Right ventricle myocardium inferior (tissue), 1 donor: ENCODE measurements at places on chromosomes 4 and X. TPM values are rescaled to one million over a fixed set of nuclear protein-coding genes. Genes with fewer than 3 reads are reported as not detected.

EMCN gene
- 46.4 TPM for total RNA-seq

DNA sequence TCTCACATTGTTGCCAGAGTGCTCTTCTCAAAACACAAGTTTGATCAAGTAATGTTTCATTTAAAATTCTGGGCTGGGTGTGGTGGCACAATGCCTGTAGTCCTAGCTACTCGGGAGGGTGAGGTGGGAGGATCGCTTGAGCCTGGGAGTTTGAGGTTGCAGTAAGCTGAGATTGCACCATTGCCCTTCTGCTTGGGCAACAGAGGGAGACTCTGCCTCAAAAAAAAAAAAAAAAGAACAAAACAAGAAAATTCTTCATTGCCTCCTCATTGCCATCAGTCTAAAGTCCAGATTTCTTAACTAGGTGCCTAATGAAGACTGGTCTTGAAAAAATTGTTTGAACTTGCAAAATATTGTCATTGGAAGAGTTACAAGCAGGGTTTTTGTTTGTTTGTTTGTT, 120.1 kb downstream of the MFAP3L start:
- no peak for DNase-seq

DNA sequence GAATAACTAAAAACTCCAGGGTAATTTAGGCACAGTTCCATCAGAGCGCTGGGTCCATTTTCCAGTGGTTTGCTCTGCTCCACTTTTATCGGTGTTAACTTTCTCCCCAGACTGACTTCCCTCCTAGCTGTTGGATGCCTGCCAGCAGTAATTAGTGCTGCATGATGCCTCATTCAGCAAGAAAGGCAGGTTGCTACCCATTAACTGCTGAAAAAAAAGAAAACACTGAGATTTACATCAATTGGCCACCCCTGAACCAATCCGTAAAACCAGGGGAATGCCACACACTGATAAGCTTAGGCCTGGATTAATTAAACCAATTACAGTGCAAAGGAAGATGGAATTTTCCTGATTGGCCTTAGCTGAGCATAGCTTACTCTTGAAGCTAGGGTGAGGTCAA, 182.4 kb upstream of the CXXC4 start:
- DNase-seq, result no peak

- no peak for DNase-seq
Measured at GRCh38 chr4:6204871-6205566, 4.7 kb upstream of the JAKMIP1 start.

DNA sequence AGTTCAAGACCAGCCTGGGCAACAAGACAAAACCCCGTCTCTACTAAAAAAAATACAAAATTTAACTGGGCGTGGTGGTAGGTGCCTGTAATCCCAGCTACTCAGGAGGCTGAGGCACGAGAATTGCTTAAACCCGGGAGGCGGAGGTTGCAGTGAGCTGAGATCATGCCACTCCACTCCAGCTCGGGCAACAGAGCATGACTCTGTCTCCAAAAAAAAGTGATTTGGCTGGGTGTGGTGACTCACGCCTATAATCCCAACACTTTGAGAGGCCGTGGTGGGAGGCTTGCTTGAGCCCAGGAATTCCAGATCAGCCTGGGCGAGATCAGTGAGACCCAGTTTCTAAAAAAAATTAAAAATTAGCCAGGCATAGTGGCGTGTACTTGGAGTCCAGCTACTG, 4.1 kb downstream of the OPHN1 start:
- DNase-seq, result no peak
